ENCODE measurements at places on chromosomes 7 and 10.

DNA sequence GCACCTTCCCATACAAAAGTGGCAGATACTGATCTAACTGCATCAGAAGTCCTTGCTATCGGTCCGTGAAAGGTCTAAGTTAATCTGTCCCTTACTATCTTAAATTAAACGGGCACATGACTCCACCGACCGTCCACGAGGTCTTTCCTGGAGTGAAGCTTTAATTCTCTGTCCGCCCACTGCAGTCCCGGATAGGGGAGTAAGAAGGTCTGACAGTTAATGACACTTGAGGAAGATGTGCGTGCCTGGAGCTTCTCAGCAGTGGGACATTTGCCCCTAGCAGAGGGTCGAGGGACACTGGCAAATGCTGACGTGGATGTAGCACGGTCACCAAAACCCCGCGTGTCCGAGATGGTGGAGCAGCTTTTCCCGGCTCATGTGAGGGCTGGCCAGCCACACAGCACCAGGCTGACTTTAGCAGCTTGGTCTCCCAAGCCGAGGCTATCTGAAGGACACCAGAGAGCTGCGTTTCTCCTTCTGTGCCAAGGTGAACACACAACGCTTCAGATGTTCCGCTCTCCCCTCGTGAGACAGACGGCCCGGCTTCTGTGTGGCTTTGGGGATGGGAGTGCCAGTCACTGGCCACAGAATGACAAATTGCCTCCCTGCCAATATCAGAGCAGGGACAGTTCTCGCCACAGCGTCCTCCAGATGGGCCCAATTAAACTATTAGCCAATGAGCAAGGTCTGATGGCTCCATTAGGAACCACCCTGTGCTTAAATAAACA, 86.6 kb downstream of the ADARB2 start:
- DNase-seq: no peak

DNA sequence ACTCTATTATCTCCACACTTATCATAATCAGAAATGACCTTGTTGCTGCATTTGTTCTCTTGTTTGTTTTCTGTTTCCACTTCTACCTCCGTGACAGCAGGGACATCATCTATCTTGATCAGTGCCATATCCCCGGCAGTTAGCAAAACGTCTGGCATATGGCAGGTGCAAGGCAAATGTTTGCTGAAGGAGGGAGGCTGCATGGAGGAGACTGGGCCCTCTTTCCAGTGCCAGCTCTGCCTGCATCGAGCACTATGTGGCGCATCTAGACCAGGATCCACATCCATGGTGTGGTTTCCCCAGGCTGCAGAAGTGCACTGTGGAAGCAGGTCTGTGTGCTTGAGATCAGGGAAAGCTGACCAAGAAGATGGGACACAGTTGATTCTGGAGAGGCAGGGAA, 181.2 kb downstream of the KCNMA1 start:
- no peak for DNase-seq

- no peak for DNase-seq
Observed at GRCh38 chr7:81005254-81005653, 86.4 kb upstream of the SEMA3C start.

DNA sequence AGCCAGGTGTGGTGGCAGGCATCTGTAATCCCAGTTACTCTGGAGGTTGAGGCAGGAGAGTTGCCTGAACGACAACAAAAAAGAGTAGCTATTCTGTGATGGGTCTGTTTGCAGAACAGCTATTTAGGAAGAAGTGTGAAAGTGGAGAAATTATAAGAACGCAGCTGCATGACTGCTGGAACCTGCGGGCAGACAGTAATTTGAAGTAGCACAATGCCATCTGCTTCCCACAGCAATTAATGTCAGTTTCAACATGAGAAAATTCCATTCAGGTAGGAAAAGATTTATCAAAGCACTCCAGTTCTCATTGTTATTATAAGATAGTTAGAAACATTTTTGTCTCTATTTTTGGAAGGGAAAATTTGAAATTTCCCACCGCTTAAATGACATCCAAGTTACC, 21.5 kb downstream of the LAMB1 start:
- no peak for DNase-seq

DNA sequence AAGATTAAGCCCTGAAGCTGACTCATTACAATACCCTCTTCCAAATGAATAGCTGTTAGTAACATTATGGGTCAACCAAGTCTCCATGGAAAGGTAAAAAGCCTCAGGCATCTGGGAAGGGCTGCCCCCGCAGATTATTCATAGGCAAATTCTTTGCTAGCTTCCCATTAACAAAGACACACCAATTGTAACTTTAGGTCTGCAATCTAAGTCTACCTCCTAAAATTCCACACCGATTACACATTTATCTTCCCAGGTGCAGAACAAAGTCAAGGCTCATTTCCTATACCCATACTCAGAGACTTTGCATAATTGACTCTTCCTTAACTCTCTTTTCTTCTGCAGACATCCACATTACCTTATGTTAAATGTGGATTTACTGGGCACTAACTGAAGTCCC, 826.3 kb upstream of the MBL2 start:
- peak; percentile 98 for DNase-seq

GRCh38 chr10:129689671-129690071, 222.6 kb downstream of the MGMT start:
- no peak for DNase-seq

DNA sequence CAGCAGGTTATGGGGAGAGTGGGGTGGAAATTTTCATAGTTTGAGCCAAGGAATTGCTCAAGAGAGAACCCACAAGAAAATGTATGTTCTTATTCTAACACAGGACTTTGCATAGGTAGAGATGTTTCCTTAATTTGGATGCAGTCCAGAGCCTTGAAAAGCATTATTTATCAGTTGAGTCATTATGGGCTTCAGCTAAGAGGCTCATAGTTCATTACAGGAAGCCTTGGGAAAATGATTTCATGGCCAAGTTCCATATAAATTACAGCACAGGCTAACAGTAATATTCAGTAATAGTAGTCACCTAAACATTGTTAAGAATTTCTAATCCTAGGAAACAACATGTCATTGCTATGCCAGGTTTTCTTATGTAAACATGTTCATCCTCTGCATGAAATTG, 131.1 kb upstream of the PTPRZ1 start:
- DNase-seq: no peak

DNA sequence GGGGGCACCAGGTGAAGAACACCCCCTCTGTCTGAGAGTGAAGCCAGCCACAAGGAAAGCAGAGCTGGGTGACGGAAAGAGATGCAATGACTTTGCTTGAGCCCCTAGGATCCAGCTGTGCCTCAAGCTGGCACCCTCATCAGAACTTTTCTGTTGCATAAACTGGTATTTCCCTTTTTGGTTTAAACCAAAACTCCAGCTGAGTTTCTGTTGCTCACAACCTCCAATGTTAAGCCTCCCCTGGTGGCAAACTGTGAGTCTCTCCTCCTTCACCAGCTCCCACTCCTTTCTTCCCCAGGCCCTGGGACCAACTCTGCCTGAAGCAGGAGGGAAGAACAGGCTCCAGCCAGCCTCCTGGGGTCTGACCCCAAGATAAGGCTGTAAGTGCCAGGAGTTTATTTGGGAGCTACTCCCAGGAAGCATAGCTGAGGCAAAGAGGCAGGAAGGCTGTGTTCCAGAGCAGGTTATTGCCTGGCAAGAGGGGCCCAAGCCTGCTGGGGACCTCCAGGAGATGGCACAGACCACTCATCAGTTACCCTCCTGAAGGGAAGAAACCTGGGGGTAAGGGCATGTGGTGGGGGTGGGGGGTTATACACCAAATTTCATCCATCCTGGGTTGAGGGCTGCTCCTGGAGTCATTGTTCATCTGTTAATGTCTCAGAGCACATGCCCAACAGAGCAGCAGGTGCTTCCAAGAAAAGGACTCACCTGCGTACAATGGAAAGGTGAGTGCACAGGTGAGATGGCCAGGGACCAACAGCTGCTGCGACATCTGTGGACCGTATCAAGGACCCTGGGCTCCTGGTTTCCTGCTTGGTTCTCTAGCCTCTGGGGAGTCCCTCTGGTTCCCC, 73.3 kb upstream of the NANOS1 start:
- DNase-seq: no peak

DNA sequence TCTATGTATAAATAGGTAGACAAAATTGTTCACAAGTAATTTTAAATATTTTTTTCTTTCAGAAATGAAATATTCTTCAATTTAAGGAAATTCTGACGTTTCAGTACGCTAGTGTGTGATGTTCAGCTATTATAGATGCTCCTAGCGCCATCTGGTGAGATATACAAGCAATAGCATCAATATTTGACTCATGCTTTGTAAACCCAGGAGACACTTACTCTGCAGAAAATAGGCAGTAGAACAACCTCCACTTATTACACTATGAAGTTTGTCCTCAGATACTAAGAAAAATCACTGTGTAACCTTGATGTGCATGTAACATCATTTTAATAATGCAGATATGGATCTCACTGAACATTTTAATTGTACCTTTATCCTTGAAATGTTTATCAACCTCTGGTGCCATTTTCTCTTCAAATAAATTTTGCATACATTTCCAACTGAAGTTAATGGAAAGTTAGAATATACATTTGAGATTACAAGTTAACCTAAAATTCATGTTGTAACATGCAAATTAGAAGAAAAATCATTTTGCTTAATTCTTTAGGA, 151.5 kb upstream of the FAM3C start:
- DNase-seq: no peak

GRCh38 chr7:33815336-33815735, 90.0 kb upstream of the BMPER start:
- no peak for DNase-seq

DNA sequence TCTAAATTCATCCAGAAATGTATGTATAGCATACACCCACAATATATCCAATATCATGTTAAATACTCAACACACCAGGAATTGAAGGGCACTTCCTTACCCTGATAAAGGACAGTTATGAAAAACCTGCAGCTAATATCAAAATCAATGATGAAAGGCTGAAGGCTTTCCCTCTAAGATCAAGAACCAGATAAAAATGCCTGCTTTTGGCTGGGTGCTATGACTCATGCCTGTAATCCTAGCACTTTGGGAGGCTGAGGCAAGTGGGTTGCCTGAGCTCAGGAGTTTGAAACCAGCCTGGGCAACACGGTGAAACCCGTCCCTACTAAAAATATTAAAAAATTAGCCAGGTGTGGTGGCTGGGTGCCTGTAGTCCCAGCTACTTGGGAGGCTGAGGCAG, 21.6 kb upstream of the UPP1 start:
- DNase-seq: no peak

- DNase-seq: no peak
Observed at GRCh38 chr7:100894860-100895700, 608 bp downstream of the ACHE start.

DNA sequence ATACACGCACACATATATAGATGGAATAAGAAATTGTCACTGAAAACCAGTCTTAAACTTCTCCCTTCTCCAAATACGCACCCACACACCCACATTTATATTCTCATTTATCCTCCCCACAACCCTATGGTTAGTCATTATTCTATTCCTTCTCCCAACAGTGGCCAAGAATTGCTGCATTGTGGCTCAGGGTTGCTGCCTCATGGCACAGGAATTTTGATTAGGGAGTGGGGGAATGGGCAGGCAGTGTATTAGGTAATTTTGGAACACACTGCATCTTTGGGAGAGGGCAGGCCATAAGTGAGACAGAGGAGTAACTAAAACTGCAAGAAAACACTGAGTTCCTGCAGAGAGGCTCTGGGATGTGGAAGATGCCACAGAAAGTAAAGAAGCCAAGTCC, 35.7 kb downstream of the NAPEPLD start:
- no peak for DNase-seq

GRCh38 chr7:110507832-110508231, 583.1 kb upstream of the LRRN3 start:
- DNase-seq: no peak

GRCh38 chr7:5779141-5779540, 2.3 kb downstream of the RNF216 start:
- DNase-seq: no peak

DNA sequence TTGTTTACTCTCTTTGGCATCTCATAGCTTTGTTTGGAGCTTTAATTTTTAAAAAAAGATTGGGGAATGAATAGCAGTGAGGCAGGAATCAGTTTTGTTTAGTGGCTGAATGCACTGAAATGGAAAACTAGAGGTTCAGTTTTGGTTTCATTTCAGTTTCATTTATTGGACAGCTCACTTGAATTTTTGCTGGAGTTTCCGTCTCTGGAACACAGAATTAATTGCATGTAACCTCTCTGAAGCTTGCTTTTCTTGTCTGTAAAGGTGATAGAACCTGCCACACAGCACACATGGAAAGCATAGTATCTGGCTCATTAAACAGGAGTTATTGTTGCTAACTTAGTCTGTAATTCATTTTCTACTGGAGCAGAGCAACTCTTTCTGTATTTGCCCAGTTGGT, 7.1 kb downstream of the GRM8 start:
- DNase-seq: no peak

- DNase-seq: no peak
Observed at GRCh38 chr10:91975438-91975837, 51.9 kb downstream of the BTAF1 start.

- no peak for DNase-seq
Observed at GRCh38 chr7:44184206-44184872, 4.9 kb downstream of the GCK start.

DNA sequence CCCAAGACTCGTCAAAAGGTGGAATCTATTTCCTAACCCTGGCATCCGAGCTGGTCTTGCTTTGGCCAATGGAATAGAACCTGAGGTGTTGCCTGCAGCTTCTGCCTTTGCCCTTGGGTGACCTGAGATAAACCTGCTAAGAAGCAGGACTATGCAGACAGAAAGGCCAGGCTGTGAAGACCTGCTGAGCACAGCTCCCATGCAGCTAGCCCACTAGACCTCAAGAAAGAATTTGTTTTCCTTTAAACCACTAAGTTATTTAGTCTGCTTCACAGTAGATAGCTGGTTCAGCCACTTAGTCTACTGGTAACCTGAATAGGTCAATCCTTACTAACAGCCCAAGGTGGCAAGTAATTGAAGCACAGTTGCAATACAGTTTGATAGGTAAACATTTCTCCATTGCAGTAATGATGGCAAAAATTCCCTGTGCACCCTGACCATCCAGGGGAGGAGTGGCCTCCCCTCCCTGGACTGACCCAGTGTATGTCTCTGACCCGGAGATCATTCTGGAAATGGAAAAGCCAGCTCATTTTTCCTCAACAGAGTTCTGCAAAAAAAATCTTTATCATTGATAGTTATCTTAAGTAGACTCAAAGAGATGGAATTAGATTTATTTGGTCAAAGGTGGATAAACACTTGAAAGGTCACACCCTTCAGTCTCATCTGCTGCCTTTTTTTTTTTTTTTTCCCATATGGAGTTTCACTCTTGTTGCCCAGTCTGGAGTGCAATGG, 20.0 kb downstream of the TNS3 start:
- no peak for DNase-seq

DNA sequence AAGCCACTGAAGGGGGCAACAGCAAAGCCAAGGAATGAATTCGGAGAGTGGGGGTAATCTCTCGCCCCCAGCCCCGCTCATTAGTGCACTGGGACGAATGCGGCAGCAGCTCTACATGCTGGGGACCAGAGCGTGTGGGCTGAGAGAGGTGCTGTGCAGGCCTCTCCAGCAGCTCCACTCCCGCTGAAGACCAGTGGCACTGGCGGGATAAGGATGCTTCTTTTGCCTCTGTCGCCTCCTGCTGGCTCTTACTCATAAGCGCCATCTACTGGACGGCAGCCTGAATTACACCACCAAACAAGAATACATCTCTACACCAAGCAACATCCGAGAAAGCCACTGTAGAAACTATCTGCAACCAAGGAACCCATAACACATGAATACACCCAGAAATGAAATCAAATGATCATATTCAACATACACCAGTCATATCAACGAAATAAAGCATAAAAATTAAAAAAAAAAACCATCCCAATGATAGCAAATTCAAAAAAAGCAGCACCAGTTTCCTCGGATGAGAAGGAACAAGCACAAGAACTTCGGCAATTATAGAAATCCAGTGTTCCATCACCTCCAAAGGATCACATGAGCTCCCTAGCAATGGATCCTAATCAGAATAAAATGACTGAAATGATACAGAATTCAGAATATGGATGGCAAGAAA, 79.0 kb upstream of the TMEM168 start:
- peak; percentile 40 for DNase-seq
